Gastrocnemius medialis (tissue), 4 donors: ENCODE measurements at places on chromosomes 5 and 9. TPM values are rescaled to one million over a fixed set of nuclear protein-coding genes. Genes with fewer than 3 reads are reported as not detected.

MEIKIN gene
- total RNA-seq: not detected

FOXD4L4 gene
- 0.16 TPM for total RNA-seq

CDC20B gene
- total RNA-seq: not detected

- DNase-seq: no peak
Observed at GRCh38 chr5:71969460-71969859, 137.8 kb upstream of the MAP1B start.

GRCh38 chr5:115297031-115297430 is 577 bp upstream of the CCDC112 start:
- no peak for DNase-seq

- DNase-seq: peak; percentile 71
Observed at GRCh38 chr9:121640076-121640475, 11.4 kb upstream of the DAB2IP start.

- DNase-seq: no peak
Observed at GRCh38 chr5:1781726-1782384, 17.8 kb downstream of the MRPL36 start.

SLC12A2 gene
- total RNA-seq: 16.5 TPM

- DNase-seq: no peak
Observed at GRCh38 chr9:105333811-105334210, 89.4 kb downstream of the SLC44A1 start.

GRCh38 chr5:6781716-6782115 is 68.5 kb downstream of the TENT4A start:
- DNase-seq: no peak
